H7 (cell line): ENCODE measurements at places on chromosomes 1 and 21. TPM values are rescaled to one million over a fixed set of nuclear protein-coding genes. Genes with fewer than 3 reads are reported as not detected.

NR1I3 gene
- not detected in 2 replicates for total RNA-seq

RHEX gene
- total RNA-seq = not detected in 2 replicates

DNA sequence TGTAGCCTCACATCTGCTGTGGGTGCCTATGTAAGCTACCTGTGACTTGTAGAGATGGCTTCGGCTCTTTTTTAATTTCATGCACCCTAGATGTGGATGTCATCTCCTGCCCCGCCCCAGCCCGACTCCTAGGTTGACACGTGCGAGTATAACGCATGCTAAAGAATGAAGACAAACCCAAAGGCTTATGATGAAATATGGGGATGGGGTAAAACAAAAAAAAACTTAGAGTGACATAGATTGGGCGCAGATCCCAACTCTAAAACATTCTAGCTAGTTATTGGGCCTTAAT, 613 bp upstream of the ERO1B start:
- DNase-seq = no peak

GRCh38 chr1:71660411-71660810, 579.6 kb upstream of the ZRANB2 start:
- DNase-seq = no peak

DNA sequence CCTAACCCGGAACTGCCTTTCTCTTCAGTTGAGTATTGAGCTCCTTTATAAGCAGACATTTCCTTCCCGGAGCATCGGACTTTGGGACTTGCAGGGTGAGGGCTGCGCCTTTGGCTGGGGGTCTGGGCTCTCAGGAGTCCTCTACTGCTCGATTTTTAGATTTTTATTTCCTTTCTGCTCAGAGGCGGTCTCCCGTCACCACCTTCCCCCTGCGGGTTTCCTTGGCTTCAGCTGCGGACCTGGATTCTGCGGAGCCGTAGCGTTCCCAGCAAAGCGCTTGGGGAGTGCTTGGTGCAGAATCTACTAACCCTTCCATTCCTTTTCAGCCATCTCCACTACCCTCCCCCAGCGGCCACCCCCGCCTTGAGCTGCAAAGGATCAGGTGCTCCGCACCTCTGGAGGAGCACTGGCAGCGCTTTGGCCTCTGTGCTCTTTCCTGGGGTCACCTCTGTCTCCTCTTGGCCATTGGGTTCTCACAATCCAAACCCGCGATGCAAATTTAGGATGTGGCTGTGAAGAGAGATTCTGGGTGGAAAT, 3.7 kb downstream of the OLIG2 start:
- peak; percentile 72 for DNase-seq

GRCh38 chr1:182615468-182616129, 11.4 kb upstream of the RGS16 start:
- DNase-seq = peak; percentile 68

DNA sequence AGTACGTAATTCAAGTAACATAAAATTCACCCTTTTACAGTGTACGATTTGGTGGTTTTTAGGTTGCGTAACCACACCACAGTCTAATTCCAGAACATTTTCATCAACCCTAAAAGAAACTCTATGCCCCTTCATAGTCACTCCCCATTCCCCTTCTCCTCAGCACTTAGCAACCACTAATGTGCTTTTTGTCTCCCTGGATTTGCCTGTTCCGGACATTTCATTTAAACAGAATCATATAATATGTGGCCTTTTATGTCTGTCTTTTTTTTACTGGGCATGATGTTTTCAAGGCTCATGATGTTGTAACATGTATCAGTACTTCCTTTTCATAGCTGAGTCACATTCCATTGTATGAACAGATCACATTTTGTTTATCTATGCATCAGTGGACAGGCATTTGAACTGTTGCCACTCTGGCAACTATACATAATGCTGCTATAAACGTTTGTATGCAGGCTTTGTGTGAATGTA, 20.8 kb downstream of the OBSCN start:
- no peak for DNase-seq

B3GALT5 gene
- 3.7 and 5.7 TPM in 2 replicates for total RNA-seq

GRCh38 chr1:158037866-158038359, 44.5 kb downstream of the KIRREL1 start:
- no peak for DNase-seq

DNA sequence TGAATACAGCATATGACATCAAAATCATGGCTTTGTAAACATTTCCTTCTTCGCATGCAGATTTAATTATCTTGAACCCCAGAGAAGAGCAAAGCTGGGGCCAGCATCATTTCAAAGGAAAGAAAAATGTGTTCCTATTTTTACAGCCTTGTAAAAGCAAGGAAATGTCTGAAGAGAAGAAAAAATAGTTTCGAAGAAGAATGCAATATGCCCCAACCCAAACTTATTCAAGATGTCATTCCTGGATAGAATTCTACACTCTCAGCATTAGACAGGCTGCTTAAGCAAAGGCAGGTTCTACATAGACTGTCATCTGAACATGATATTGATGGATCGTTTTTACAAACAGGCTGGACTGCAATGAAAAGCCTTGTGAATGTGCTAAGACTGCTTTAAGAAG, 900.8 kb downstream of the TTLL7 start:
- DNase-seq = no peak

GRCh38 chr1:40315239-40315794, 1.8 kb downstream of the COL9A2 start:
- DNase-seq = peak; percentile 95

GRCh38 chr21:28856588-28857250, 136.0 kb downstream of the LTN1 start:
- peak; percentile 10 for DNase-seq

LRRC53 gene
- total RNA-seq = not detected in 2 replicates

DNA sequence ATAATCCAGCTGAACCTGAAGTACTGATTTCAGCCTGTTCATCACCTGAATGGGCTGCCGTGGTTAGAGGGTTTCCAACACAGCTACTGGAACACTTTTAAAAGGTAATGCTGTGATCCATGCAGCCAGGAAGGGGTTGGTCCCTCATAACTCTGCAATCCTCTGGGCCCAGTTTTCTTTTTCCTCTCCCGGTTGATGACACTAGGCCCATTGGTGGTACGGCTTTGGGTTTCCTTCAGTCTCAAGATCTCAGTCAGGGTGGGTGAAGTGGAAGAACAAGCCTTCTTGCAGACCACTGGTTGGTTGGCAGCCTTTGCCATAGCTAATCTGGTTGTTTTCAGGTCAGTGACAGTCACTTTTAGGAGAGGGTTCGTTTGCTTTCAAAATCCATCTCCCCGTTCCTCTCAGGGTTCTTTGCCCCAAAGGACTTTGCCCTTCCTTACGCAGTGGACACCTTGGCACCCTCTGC, 502 bp upstream of the SLC35A3 start:
- peak; percentile 18 for DNase-seq

LCA5L gene
- total RNA-seq = 0.17 and 0.78 TPM in 2 replicates

DNA sequence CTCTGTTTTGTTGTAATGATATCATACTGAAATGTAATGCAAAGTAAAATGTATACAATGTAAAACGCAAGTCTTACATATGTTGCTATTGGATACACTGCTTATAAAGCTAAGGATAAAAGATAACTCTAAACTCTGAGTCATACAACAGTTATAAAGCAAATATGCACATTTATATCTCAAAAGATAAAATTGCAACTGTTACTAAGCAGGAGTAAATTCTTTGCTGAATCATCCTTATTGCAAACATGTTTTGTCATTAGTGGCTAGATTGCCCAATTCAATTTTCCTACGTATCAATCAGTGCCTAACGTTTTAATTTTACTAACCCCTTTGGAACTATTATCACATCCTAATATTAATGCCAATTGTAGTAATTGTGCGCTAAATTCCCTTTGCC, 762.9 kb downstream of the LTN1 start:
- no peak for DNase-seq

DNA sequence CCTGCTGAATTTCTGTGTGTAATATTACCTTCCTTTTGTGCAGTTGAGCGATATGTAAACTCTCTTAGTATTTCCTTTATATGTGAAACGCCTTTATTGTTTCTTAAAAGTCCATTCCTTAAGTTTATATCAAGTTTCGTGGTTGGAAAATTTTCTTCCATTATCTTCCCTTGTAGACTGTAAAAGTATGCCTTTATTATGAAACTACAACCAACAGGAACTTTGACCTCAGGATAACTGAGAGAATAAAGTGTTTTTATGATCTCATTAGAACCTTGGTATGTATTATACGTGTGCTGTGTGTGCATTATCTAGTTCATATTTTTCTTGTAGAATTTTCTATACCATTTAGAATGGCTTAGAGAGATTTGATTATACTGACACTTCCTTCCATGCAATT, 3.1 kb upstream of the CDC14A start:
- no peak for DNase-seq

DNA sequence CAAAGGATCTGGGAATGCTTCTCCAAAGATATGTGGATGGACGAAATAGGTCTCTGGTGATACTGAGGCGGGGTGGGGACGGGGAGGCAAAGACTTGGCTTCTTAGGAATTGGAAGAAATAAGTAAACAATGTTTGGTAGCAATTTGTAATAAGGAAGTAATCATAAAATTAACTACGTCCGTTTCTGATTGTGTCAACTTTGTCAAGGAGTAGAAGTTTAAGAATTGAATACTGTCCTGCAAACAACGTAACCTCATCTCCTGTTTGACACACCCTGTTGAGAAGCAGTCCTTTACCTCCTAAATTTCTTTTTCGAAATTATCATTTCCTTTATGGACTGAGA, 471 bp downstream of the POLR3C start:
- peak; percentile 22 for DNase-seq

- peak; percentile 97 for DNase-seq
Measured at GRCh38 chr1:180213401-180214170, 16.5 kb upstream of the LHX4 start.

DNA sequence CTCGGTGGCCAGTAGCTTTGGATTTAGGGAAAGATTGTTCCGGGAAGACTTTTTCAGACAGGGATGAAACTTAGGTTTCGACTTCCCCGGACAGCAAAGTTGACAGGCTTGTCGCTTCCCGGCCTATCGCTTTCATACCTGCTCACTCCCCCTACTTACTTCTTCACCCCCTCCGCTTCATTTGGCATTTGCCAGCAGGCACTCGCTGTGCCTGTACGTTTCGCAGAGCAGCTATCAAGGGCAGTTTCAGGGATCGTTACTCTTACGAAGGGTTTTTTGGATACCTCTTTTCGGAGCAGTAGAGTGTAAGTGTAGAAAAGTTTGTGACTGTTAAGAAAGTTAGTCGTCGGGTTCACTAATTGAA, 393 bp downstream of the BLZF1 start:
- DNase-seq = no peak

DNA sequence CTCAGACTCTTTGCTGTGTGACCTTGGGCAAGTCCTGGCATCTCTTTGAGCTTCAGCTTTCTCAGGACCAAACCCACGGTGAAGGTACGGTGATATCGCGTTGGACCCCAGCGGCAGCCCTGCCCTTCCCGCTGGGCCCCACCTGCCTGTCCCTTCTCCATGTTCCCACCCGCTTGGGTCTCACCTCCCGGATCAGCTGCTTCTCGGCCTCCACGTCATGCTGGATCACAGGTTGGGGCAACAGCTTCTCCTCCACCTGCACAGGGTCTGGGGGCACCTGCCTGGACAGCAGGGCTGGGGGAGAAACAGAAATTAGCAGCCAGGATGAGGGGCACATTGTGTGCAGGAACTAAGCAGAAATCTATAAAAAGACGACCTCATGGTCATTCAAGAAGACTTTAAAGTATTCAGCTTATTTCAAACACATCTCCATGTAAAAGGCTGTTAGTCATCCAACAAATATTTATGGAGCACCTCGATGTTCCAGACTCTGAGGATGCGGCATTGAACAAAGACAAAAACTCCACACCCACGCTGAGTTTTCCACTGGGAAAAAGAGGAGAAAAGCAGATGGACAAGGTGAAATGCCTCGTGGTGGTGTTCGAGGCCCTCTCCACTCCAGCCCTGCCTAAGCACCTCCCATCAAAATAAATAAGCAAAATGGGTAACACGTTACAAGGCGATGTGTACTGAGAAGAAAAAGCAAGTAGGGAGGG, 19.5 kb downstream of the KIF17 start:
- DNase-seq = no peak

DNA sequence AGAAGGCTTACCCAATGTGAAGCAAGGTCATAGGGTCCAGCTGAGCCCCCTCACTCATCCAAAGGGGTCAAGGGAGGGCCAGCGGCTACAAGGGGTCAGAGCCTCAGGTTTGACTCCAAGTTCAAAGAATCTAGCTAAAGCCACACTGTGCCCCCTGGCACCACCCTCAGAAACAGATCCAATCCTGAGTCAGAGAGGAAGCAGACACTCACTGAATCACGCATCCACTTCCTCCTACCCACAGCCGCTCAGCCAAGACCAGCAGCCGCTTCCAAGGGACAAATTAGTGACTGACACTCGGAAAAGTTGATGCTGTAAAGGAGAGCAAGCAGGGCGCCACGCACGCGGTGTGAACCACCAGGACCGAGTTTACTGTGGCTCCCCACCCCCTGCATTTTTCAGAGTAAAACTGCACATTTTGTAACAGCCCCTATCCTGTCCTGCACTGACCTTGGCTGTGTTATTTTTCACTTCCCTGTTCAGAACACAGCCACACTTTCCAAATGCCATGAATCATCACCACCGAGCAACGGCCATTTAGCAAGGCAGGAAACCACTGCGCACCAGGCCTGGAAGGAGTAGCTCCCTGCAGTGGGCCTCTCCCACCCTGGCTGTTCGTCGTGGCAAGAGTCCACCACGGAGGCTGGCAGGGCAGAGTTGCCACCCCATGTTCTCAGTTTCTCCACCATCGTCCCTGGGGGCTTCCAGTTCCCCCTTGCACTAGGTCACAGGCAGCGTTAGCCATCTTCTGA, 147.8 kb downstream of the TOMM20 start:
- DNase-seq = no peak

ENAH gene
- total RNA-seq = 160 and 234 TPM in 2 replicates

DNA sequence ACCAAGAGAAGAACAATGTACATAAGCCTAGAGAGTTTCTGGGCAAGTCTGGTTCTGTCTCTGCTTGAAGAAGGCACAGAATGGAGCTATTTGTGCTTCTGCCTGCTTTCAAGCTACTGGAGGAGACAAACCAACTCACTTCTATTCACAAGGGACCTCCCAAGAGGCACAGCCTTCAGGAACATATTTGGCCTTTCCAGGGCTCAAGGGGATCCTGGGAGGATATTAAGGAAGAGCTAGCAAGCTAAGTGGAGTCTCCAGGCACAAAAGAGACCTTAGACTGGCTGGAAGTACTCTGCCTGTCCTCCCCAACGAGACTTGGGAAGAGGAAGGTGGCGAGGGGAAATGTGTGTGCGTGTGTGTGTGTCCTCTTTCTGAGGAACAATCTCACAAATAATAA, at the start of gene OR6Y1:
Gene OR6Y1 (minus strand): TSS at position 54 of the 400 bp plus-strand sequence. CDS start 6,300 bp downstream, outside the sequence.
- no peak for DNase-seq

DNA sequence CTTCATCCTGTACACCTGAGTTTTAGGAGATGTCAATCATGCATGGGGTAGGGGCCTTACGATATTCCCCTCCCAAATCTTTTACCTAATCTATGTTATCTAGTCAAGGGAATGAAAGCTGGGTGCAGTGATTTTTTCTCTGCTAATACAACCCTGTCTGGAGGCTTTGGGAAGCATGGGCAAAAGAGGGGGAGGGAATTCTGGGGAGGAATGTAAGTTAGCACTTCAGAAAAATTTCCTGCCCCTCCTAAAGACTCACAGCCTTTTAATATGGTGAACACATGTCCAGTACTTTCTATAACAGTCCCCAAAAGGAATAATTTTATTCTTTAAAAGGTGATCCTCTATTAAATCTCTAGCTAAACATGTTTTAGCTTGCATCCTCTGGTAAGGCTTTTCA, 25.6 kb upstream of the PRELP start:
- DNase-seq = no peak

BNIPL gene
- total RNA-seq = 0.48 and 0.96 TPM in 2 replicates

BROX gene
- 44.5 and 59.6 TPM in 2 replicates for total RNA-seq
